ENCODE measurements at places on chromosomes 2 and 18. TPM values are rescaled to one million over a fixed set of nuclear protein-coding genes. Genes with fewer than 3 reads are reported as not detected.
A peak's percentile ranks its signal among the peaks of the same experiment; 100 is the strongest.

- no peak for DNase-seq
- no peaks in the 10 kb centered on the region for H3K4me1 ChIP-seq
- H3K27me3 ChIP-seq: no peaks in the 10 kb centered on the region
- H3K27ac ChIP-seq: no peak overlapping the region
- H3K4me3 ChIP-seq: no peak overlapping the region
Observed at GRCh38 chr18:13007248-13007560, 16.0 kb downstream of the CEP192 start.

GRCh38 chr2:215644233-215644897, 208.5 kb upstream of the FN1 start:
- no peaks in the 10 kb centered on the region for H3K36me3 ChIP-seq
- H3K27ac ChIP-seq: peak overlapping the region; percentile 69
- H3K4me1 ChIP-seq: peaks cover 2% of the 10 kb centered on the region

- no peaks in the 10 kb centered on the region for H3K36me3 ChIP-seq
- H3K4me3 ChIP-seq: no peak overlapping the region
- H3K4me1 ChIP-seq: no peaks in the 10 kb centered on the region
Observed at GRCh38 chr18:67217551-67218166, 298.9 kb downstream of the DSEL start.

The SERPINB5 gene
- total RNA-seq: not detected
